ENCODE measurements at places on chromosomes 3 and 15.

- no peak for DNase-seq
Measured at GRCh38 chr3:197333901-197334639, 35.7 kb upstream of the DLG1 start.

GRCh38 chr3:125382298-125382697 is 7.2 kb upstream of the ZNF148 start:
- DNase-seq: no peak

DNA sequence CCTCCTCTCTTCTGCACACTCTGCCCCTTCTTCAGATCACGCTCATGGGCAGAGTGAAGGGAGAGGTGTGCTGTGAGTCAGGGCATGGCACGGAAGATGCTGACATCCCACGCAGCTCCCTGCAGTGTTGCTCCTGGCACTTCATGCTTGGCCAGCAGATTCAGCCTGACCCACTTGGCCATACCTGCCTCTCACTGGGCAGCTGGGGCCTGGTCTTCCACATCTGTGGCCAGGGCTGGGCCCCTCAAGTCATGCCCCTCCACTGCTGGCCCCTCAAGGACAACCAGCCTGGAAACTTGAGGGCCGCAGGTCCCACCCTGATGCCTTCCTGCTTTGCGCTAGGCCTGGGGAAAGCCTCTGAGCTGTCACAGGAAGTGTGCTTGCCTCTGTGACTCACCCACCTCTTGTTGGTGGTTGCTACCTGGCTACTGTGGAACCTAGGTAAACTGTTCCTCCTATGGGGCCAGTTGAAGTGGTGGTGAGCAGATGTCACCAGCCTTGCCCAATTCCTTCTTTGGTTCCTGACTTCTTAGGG is 48.7 kb downstream of the BSN start:
- peak; percentile 65 for DNase-seq

DNA sequence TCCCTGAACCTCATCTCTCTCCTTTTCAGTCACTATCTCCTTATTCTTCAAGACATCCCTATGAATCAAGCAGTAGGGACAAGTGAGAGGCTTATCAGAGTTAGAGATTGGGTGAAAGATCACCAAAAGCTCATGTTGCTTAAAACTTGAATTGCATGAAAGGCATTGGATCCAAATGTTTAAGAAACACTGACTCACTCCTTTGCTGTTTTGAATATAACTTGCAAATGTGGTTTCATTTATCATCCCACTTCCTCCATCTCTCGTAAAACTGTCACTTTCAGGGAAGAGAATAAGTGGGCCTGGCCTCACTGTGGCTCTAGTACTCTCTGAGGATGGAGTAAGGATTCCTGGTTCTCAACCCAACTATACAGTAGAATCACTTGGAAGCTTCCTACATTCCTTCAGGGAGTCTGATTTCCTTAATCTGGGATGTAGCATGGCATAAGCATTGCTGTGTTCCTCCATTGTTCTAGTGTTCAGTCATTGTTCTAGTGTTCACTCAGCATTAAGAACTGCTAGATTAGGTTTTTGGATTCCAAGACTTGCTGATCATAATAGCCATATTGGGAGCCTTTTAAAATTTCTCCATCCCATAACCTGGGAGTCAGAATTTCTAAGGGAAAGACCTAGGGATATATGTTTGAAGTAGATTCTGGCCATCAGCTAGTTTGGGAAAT is 171.8 kb downstream of the TMEM108 start:
- DNase-seq: no peak

- DNase-seq: no peak
Measured at GRCh38 chr15:63094495-63094931, 27.1 kb upstream of the LACTB start.

DNA sequence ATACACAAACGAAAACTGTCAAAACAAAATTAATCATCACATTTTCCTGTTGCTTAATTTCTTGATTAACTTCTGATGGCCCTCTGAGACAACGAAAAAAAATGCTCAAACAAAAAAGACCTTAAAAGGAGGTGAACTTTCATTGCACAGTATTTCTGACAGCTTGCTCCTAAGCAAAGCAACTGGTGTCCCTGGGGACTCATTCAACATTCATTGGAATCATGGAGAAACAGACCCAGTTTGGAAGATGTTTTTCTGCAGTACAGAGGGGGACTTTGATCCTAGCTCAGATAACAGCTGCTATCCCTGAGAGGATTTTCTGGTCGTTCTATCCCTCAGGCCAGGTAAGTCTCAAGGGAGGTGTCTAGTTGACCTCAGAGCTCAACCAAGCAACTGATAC is 378.7 kb upstream of the ATP11B start:
- no peak for DNase-seq

- peak; percentile 2 for DNase-seq
Measured at GRCh38 chr3:138862924-138863775, 28.4 kb upstream of the PIK3CB start.

GRCh38 chr15:74525945-74526344 is 15.1 kb upstream of the ARID3B start:
- no peak for DNase-seq

- no peak for DNase-seq
Measured at GRCh38 chr3:5143464-5143863, 21.4 kb downstream of the ARL8B start.

- DNase-seq: no peak
Measured at GRCh38 chr3:107662124-107662507, 139.4 kb downstream of the BBX start.

DNA sequence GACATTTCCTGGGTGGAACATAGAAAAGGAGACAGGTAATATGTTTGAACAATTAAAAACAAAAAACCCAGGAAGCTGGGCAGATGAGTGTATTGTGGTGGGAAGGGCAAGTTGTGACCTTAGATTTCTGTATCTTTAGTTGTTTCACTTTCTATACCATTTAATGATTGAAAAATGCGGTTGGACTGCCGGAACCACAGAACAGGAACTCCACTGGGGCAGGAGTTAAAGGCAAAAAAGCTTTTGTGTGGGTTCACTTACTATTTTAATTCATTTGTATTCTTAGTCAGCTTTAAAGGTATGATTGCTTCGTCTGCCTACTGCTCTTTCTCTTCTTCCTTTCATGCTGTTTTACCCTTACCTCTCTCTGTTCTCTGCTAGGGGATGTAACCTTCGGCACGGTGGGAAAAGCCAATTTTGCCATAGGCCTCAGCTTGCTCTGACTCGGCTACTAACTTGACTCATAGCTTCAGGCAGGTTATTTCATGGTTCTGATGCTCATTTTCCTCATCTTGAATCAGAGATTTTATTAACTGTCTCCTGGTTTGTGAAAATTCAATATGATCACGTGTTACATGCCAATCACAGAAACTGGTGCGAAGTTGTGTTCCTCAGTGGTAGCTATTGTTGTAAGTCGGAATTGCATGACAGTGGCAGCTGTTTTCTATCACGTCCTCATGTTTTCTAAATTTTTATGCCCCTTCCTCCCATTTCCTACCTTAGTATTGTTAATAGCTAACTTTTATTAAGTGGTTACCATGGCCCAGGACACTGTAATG is 1.6 kb upstream of the MCTP2 start:
- peak; percentile 74 for DNase-seq

DNA sequence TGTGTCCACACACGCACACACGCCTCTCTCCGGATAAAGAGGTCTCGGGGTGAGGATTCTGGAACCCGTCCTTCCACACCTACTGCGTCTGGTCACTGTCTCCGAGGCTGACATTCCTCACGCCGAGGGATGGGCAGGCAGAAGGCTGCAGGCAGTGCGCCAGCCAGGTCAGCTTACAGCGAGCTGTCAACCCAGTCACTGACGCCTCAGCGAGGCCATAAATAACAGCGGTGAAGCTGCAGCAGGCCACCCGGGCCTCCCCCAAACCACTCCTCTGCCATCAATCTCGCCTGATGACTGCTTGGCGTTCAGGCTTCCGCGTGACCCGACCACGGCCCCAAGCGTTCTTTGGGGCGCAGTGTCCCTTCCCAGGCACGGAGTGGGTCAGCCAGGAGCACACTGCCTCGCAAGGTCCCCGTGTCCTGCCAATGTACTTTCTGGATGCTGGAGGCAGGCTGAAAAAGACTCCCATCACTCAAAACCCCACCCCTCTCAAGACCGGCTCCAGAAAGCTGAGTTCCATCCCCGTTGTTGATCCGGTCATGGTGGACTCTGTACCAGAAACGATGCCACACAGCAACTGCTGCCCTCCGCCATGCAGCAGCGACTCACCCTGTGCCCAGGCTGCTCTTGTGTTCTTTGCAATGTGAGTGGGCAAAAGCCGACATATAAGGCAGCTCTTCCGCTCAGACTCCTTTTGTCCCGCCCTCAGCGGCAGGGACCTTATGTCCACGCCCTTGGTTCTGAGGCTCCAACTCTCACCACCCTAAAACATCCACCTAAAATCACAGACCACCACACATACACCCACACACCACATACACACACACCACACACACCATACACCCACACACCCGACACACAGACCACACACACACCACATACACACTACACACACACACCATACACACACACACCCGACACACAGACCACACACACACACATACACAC is 27.1 kb downstream of the CPN2 start:
- DNase-seq: peak; percentile 52

DNA sequence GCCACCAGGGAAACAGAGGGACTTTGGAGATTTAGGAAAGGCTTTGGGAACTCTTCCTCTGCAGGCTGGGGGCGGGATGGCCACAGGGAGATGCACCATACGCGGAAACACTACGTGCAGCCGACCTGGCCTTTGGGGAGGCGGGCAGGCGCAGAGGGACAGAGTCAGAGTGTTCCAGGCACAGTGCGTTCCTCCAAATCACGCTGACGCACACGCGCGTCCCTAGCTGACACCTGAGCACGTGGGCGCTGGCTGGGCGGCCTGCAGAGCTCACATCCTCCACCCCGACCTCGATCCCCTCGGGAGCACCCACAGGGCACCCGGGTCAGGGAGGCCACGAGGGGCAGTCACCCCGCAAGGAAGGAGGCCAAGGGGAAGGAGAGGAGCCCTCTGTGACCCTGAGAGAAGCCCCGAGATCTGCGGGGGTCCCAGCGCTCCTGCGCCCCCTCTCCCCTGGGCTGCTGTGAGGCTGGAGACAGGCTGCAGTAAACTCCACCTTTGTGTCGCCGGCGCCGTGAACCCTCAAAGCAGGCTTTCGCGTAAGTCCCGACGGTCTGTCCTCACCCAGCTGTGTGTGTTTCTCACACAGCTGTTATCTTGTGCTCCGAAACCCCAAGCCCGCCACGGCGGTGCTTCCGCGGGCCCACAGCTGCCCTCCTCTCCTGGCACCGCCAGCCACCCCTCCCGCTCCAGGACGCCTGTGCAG is 196.3 kb downstream of the OCA2 start:
- no peak for DNase-seq

Data from stimulated activated CD4-positive, alpha-beta T cell treated with anti-CD3 and anti-CD28 coated beads, Interleukin-1b, Interleukin-23, amount 100 ng/mL, for 48 hours (primary cell).